Colonic mucosa (tissue), 4 donors: ENCODE measurements at places on chromosomes 2 and 18. TPM values are rescaled to one million over a fixed set of nuclear protein-coding genes. Genes with fewer than 3 reads are reported as not detected.

BCL2 gene
- 13.9 TPM for total RNA-seq

NMS gene
- total RNA-seq = not detected

TIA1 gene
- 89.2 TPM for total RNA-seq

KIF3C gene
- 4.2 TPM for total RNA-seq

DHRS9 gene
- total RNA-seq = 144 TPM

UGT1A10 gene
- total RNA-seq = 82.9 TPM

POMC gene
- 1.8 TPM for total RNA-seq

TDRD15 gene
- total RNA-seq = not detected

HRH4 gene
- total RNA-seq = 0.11 TPM

CAPN14 gene
- total RNA-seq = 0.08 TPM

SLC4A5 gene
- total RNA-seq = 2.8 TPM

ST6GAL2 gene
- 1.7 TPM for total RNA-seq

SP140 gene
- 1.7 TPM for total RNA-seq

GATA6 gene
- total RNA-seq = 52.7 TPM

CSRNP3 gene
- total RNA-seq = 2.0 TPM
